CD4-positive, alpha-beta T cell treated with Interferon gamma for 1 hour (primary cell): ENCODE measurements at places on chromosomes 7 and 10.

DNA sequence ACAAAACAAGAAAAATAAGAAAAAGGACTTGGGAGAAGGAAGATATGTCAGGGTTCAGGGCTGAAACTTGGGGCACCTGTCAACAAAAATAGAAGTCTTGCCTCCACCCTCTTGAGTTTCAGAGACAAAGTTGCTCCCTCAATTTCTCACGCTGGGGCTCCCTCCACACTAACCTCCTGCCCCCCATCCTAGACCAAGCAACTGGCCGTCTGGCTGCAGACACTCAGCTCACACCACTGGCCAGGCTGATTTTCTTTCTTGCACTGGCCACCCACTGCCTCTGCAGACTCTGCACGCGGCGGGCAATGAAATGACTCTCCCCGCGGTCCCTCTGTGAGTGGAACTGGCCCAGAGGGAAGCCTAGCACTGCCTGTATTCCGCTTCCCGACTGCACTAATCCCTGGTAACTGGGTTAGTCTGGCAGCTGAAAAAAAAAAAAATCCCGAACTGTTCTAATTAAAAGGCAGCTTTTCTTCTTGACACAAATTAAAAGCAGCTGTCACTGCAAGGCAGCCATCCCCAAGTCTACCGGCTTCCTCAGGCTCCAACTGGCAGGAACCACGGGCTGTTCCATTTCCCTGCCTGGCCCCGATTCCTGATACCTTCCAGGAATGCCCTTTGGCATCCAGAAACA, 83.5 kb downstream of the SPDYE5 start:
- no peak for DNase-seq

DNA sequence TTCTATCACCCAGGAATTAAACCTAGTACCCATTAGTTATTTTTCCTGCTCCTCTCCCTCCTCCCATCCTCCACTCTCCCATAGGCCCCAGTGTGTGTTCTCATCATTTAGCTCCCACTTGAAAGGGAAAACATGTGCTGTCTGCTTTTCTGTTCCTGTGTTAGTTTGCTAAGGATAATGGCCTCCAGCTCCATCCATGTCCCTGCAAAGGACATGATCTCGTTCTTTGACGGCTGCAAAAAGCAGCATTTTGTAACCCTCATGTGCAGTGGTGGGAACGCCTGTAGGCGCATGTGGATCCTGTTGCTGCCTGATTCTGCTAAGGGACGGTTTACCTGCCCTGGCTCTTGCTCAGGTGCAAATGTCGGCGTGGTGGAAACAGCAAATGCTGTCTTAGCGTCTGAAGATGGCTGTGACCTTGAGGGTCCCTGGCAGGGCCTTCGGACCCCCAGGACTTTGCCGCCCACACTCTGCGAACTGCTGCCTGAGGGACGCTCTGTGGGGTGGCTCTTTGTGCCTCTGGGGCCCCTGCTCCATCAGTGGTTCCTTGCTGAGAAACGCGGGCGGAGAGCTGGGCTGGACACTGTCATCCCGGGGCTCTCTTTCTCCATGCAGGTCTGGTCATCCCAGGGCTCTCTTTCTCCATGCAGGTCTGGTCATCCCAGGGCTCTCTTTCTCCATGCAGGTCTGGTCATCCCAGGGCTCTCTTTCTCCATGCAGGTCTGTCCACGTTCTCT, 5.6 kb upstream of the MTG1 start:
- no peak for DNase-seq

DNA sequence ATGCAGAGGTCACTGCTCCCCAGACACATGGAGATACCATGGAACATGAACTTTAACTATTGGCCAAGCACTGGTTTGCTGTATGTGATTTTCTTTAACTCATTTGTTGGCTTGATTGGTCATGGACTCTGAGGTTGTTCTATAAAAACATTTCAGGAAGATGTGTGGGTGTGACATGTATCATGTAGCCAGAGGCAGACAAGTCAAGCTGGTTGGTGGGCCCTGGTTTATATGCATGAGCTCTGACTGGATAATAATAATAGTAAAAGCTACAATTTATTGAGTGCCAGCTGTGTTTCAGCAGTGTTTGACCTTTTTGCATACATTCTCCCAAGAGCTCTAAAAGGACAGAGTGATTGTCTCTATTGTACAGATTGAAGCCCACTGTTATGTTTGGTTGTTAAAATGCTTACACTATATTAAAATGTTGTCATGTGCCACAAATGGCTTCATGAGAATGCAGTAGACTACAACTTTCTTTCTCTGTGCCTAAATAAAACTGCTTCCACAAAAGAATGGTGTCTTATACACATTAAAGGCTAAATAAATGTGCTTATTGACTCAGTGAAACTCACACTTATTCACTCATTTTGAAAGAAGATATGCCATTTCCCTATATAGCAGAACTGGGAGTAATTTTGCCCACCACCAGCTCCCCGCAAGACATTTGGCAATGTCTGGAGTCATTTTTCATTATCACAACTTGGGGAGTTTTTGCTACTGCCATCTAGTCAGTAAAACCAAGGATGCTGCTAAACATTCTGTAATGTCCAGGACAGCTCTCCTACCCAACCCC, 243.6 kb upstream of the NFE2L3 start:
- DNase-seq = no peak

DNA sequence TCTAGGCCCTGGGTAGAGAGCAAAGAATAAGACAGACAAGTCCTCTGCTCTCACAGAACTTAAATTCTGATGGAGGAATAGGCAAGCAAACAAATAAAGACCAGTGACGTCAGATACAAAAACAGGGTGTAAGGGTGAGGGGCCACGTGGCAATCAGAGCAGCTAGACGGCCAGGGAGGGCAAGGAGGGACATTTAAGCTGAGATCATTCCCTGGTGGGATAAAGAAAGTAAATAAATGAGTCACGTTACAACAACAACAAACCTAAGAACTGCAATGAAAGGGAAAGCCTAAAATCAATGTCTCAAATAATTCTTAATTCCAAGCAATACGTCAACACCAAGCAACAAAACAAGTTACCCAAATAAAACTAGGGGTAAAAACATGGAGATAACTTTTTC, 21.8 kb downstream of the STN1 start:
- DNase-seq = no peak

DNA sequence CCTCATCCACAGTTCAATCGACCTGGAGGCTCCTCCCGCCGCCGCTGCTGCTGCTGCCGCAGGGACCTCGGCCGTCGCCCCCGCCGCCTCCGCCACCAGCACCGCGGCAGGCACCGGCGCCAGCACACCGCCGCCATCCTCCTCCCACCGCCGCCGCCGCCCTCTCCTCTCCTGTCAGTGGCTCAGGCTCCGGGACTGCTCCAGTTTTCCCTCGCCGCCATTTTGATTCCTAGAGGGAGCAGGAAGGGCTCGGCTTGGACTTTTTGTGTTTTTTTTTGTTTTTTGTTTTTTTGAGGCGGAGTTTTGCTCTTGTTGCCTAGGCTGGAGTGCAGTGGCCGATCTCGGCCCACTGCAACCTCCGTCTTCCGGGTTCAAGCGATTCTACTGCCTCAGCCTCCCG, 3.0 kb upstream of the MCM10 start:
- peak; percentile 1 for DNase-seq

DNA sequence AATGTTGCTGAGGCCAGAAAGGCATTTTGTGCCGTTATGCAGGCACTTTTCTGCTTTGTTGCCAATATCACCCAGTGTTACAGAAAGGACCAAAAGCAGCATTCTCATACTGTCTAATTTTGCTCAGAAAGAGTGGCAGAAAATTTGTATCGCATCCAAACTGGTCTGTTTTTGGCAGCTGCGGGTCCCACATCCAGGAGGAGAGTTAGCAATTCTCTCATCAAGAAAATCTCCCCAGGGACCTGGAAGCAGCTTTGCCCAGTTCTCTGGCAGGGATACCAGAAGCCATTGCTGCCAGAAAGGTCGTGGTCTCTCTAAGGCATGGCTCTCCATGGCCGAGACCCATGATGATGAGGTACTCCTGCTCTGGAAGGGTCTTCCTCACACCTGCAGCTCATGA, 489.2 kb upstream of the ZMIZ1 start:
- no peak for DNase-seq

GRCh38 chr7:73382934-73383503, 50.6 kb upstream of the FZD9 start:
- no peak for DNase-seq

- no peak for DNase-seq
These were observed 18.1 kb upstream of the NPTX2 start for GRCh38 chr7:98598846-98599615.

GRCh38 chr7:7956531-7957128, 12.0 kb upstream of the GLCCI1 start:
- DNase-seq = no peak

GRCh38 chr7:25750744-25751508, 401.1 kb upstream of the NFE2L3 start:
- DNase-seq = no peak

DNA sequence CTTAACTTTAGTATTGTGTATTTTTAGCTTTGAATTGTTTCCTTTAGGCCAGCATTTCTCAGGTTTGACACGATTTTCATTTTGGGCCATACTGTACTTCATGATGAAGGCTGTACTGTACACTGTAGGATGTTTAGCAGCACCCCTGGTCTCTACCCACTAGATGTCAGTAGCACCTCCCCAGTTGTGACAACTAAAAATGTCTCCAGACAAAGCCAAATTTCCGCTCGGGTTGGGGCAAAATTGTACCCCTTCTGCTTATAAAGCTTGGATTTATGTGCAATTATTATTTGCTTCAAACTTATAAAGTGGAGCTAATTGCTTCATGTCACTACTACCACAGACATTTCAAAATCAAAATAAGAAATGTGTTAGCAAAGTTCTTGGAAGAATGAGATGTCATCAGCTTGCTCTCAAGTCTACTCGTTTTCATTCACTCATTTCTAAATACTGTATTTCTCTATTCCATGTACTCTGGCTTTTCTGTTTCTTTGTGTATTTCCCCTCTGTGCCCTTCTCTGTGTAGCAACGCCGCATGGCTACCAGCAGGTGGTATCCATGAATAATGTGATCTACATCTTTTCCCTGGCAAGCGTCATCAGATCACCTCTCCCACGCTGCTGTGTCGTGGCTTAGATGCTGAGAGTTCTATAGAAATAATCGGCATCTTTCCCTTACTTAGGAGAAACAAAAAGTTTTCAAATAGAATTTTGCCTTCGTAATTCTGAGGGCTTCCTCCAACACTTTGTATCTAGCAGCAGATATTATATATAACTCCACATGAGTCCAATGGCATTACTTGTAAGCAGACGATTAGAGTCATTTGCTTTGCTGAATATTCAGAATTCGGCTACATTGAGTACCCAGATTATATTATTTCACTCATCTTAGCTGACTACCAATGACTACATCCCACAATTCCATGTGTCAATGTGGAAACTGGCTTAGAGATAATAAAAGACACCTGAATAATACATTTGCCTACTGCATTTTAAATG, 47.8 kb upstream of the CALCR start:
- no peak for DNase-seq

DNA sequence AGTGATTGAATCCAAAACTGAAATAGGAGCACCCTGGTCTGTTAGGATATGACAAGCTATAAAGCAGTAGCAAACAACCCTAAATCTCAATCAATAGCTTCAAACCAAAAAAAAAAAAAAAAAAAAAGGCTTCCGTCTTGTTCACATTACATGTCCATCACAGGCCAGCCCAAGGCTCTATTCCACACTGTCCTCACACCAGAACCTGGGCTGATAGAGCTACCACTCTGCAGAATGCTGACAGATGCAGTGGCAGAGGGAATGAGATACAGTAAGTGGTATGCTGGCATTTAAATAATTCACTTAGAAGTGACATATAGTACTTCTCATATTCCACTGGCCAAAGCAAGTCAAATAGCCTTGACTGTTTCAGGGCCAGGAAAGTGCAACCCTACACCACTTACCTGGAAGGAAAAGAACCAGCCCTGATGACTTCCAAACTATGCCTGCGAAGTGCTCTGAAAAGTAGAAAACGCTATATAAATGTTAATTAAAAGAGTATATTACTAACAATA, 5.8 kb downstream of the CDCA7L start:
- no peak for DNase-seq

DNA sequence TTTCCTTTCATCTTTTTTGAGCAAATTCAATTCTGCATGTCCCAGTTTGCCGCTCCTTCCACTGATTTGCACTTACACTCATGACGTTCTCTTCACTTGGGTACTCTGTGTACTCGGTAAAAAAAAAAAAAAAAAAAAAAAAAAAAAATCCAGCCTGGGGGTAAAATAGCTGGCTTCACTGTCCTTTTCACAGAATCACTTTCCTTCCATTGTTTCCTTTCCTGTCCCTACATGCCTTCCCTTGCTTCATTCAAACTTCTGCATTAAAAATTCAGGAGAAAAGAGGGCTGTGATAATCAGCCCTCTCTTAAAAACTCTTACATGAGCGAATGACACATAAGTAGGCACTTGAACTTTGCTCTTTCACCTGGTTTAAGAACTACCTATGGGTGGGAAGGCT, 8.7 kb downstream of the ANKRD1 start:
- DNase-seq = no peak

GRCh38 chr10:123194056-123194455, 39.9 kb downstream of the BUB3 start:
- no peak for DNase-seq

DNA sequence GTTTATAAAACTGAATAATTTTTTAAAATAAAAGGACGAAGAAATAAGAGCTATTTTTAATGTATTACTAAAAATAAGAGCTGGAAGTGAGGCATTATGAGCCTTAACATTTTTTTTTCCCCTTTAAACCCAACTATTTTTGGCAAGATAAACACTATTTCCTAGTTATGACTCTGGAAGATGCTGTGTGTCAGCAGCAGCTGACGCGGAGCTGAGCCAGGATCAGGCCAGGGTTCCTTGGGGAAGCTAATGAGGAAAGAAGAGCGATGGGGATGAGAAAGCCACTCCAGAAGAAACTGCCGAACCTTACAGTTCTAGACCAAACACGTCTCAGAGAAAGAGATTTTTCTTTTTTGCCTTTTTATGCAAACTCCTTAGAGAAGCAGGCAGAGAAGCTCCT, 85.9 kb downstream of the USP6NL start:
- DNase-seq = no peak

- DNase-seq = no peak
These were observed 1.3 kb upstream of the GET4 start for GRCh38 chr7:875051-875450.

DNA sequence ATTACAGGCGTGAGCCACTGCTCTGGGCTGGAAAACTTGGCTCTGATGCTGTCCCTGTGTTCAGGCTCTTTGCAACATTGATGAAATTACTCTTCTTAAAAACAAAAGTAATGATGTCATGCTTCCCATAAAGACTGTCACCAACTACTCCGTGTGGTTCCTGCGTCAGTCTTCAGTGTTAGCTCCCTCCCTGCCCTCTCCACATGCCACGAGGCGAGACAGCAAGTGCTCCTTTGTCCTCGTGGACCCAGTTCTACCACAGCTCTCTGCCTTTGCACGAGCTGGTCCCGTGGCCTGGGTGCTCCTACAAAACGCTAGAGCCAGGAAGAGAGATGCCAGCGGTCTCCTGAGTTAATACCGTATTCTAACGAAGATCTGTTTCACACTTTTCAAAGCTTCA, 194.5 kb downstream of the SDK1 start:
- no peak for DNase-seq
